ENCODE measurements at places on chromosomes 1 and 21.

DNA sequence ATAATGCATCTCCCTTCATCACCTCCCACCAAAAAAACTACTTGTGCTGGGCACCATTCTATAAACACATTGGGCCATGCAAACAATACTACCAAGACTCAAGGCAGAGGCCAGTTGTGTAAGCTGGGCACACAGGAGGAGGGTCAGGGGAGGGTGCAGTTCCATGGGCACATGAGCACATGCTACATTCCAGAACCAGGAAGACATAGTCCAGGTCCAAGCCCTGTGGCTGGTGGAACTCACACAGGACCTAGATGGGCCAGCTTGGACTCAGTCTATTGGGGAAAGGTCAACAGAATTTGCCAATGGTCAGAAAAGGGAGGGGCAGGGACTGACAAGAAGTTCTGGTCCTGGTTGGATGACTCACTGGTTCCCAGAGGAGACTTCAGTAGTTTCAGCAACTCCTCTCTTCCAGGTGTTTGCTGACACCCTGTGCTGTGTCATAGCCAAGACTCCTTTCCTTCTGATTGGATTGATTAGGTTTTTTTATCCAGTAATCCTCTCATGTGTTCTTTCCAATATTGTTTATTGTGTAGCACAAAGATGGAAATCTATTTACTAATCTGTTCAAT lies 249.7 kb downstream of the C1orf94 start:
- DNase-seq, result no peak

DNA sequence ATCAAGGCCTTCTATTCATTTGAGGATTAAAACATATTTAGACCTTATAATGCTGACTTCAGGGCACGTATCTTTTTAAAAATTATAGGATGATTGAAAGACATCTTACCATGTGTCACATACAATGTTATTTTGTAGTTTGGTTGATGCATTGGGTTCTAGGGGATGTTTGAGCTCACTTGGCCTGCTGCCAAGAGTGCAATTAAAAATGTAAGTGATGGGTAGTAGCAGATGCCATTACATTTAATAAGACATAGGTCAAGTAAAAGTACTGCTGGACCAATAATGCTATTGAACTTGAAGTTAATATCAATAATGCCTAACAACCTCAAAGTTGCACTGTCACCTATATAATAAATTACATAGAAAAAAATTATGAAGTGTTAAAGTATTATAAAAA lies 616.5 kb upstream of the RGS18 start:
- no peak for DNase-seq

DNA sequence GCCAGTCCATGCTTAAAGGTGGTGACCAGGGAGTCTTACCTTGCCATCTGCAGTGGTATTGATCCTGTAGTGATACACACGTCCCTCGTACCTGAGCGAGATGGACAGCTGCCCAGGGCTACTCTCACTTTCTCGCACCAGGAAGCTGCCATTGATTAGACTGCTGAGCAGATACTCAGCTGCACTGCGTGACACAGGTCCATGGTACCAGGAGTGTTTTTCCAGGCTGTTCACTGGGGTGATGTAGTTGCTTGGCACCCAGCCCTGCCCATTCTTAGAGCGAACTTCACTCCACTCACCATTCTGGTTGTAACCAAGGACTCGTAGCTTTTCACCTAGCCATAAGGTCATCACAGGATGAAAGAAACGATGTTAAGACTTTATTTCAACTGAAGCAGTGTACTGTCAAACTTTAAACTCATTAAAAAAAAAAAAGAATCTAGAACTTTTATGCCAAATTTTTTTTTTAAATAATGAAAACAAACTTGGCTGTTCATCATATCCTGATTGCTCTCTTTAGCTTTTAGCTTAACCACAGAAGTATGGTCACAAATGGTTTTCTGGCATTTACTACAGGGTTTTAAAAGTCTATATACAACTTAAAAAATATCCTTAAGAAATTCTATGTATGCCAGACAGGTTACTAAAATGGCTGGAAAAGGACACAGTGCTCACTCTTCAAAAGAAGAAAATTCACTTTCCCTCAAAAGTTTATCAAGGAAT lies 44.6 kb downstream of the TOR3A start:
- no peak for DNase-seq

DNA sequence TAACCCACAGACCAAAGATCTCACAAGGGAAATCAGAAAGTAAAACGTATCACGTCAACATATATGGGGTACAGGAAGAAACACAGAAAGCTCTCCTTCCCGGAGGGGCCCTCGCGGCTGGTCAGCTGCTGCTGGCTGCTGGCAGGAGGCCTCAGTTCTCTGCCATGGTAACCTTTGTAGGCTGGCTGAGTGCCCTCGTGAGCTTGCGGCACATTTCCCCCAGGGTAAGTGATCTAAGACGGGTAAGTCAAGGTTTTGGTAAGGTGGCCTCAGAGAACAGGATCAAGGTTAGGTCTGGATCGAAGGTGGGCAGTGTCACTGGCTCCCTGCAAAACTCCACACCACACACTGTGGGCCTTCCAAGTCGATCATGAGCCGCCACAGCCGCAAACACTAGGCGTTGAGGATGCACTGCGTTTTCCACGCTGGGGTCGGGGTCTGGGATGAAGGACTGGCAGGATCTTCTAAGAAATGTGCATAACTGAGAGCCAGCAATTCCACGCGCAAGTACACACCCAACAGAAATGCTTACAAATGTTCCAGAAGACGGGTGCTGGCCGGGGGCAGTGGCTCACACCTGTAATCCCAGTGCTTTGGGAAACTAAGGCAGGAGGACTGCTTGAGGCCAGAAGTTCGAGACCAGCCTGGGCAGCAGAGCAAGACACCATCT lies 33.9 kb downstream of the WDR4 start:
- no peak for DNase-seq

- DNase-seq, result no peak
These were observed 54.4 kb upstream of the STUM start for GRCh38 chr1:226494092-226494609.

- DNase-seq, result no peak
These were observed 20.9 kb downstream of the BATF3 start for GRCh38 chr1:212678456-212679410.

Data from stimulated activated CD4-positive, alpha-beta T cell treated with anti-CD3 and anti-CD28 coated beads, Interleukin-4, amount 100 ng/mL, for 24 hours (primary cell).